Mesothelial cell of epicardium (in vitro differentiated cells): ENCODE measurements at places on chromosomes 2 and 18.

DNA sequence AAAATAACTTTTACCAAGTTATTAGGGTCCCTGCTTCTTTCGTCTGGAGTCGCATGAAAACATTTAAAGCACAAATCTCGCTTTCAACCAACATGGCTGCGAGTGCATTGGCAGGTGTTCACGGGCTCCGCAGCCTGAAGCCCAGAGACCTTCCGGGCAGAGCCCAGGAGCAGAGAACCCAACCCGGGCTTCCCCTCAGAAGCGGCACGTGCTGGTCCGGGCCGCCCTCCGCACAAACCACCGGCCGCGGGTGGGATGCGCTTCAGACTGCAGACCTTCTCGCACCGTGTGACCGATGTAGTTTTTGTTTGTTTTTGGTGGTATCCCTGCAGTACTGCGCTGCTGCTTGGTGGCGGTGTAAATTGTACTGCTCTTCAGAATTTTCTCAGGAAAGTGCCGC lies 105.6 kb upstream of the TPO start:
- DNase-seq: no peak

GRCh38 chr2:240320204-240320993 lies 115.1 kb upstream of the GPC1 start:
- DNase-seq: no peak

GRCh38 chr2:174014699-174015070 lies 49.5 kb upstream of the SP3 start:
- no peak for DNase-seq

DNA sequence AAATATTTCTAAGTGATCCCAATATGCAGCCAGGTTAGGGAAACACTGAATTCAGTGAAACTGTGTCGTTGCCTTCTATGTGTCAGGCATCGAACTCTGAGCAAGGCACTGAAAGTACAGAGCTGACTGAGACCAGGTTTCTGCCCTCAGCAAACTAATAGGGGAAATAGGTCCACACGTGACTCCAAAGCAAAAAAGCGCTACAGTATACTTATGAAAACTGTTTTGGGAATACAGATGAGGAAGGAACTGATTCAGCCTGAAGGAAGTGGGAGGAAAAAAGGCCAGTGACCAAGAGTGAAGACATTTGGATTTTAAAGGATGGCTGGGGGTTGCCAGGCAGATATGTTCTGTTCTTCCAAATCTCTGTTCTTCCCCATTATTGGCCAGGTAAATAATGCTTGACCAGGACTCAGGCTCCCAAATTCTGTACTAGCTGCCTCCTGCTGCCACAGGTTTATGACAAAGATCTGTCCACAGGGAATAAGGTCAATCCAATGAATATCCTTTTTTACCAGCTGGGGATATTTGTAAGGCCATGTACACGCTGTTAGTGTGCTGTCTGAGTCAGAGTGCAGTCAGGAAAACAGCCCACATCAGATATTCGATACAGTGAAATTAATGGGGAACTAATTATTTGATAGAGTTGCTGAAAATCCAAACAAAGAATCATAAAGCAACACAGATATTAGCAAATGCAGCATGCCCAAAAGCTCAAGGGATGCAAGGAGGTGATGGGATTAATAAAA lies 24.5 kb upstream of the INPP4A start:
- DNase-seq: no peak

- DNase-seq: no peak
Observed at GRCh38 chr2:132978840-132979239, 308.8 kb upstream of the LYPD1 start.

- no peak for DNase-seq
Observed at GRCh38 chr2:124526221-124526620, 501.1 kb downstream of the CNTNAP5 start.

GRCh38 chr2:236711440-236711839 lies 141.8 kb downstream of the ACKR3 start:
- DNase-seq: no peak

- no peak for DNase-seq
Observed at GRCh38 chr2:73250872-73251846, 17.1 kb downstream of the CCT7 start.
